ENCODE measurements at places on chromosomes 7 and 10.

DNA sequence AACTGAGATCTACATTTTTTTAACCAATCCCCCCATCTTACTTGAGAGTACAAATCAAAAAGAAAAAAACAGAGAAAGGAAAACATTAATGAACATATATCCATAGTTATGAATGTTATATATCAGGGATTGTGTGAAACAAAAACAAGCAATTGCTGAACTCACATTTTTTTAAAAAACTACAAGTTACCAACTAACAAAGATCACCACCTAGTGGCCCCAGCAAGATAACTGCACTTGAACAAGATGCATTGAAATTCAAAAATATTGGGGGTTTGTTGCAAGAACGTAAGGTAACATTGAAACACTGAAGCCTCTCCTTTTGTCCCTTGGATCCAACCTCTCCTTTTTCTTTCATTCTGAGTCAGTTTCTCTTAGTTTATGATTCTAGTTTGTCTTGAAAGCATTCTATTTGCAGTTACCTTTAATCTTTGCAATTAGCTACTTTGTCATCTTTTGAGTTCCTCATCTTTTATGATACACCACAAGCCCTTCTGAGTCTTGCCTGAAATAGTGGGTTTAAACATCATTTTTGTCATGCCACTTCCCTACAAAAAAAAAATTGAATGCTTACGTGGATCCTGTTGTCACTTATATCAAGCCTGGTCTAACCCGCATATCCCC is 87.3 kb upstream of the TES start:
- peak; percentile 0 for DNase-seq

DNA sequence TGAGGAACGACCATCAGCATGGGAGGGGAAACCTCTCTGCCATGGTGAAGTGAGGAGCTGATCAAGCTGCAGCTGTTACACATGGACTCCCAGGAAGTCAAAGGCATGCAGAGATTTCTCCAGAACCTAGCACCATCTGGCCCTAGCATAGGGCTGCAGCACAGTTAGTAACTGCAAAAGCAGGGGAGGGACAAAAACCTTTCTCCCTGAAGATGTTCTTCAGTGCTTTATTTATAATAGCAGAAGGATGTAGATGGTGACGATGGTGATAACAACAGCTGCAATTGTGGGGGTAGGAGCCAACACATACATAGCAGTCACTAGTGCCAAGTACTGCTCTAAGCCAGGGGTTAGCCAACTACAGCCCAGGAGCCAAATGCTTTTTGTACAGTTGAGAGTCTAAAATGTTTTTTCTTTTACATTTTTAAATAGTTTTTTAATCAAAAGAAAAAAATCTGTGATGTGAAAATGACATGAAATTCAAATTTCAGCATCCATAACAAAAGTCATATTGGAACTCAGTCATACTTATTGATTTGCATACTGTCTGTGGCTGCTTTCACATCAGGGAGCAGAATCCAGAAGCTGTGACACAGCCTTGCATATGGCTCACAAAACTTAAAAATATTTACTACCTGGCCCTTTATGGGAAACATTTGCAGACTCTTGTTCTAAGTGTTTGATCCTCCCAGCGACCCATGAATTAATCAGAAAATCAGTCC is 299.5 kb downstream of the ELMO1 start:
- DNase-seq, result no peak

GRCh38 chr7:112420236-112420861 is 29.9 kb upstream of the IFRD1 start:
- no peak for DNase-seq

GRCh38 chr7:20288036-20288435 is 42.7 kb upstream of the ITGB8 start:
- DNase-seq, result no peak

DNA sequence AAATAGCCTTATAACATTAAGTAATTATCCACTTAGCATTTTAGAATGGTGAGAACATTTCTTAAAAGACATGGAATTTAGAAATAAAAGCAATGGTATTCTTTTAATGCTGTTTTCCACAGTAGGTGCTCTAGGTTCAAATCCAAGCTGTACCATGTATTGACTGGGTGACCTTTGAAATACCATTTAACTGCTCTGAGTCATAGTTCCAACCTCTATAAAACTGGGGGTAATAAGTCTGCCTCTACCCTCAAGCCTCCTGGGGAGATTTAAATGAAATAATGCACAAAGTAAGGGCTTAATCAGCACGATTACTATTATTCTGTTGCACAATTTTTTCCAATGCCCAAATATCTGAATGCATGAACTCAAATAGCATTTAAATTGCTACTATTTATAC is 236.4 kb upstream of the CCDC6 start:
- DNase-seq, result no peak

DNA sequence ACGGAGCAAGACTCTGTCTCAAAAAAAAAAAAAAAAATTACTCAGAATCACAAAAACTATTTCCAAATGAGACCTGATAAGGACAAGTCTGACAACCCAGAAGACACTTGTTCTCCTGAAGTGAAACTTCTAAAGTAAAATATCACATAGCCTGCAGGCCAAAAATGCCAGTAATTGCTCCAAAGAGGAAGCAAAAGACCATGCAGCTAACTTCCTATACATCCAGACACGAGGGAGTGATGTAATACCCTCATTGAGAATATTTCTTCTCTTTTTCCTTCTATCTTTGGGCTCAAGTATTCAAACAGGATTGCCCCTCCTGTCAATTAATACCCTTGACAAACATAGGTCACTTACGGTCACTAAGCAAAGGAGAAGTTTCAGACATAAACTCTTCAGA is 31.2 kb downstream of the ARMH3 start:
- DNase-seq, result no peak

DNA sequence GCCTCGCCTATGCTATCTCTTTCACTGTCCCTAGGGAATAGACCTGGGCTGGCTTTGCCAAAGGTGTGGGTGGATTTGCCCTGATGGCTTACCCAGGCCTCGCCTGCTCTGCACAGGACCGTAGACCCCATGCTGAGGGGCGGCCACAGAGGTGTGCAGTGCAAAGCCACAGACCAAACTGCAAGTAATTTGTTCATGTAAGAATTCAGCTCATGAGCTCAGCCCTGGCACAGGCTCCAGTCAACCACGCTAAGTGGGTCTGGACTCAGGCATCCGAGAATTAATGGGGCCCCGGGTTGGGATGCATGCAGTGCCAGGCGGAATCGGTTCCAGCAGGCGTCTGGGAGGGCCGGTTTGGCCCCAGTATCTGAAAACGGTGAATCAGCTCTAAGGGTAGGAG is 445.2 kb downstream of the DNAJB6 start:
- DNase-seq, result no peak

DNA sequence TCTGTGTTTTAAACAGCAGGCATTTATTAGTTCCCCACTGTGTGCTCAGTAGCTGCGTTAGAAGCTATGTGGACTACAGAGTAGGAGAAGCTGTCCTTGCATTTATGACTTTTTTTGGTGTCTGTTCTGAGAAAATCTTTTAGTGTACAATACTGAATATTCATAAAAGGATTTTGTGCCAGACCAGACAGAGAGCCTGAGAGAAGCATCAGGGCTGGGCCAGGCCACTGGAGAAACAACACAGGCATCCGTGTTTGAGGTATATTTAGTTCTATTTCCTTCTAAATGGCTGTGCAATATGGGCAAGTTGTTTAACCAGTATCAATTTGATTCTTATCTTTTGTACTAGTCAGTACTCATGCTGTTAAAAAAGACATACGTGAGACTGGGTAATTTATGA is 182.8 kb downstream of the SH2D4B start:
- DNase-seq, result no peak

DNA sequence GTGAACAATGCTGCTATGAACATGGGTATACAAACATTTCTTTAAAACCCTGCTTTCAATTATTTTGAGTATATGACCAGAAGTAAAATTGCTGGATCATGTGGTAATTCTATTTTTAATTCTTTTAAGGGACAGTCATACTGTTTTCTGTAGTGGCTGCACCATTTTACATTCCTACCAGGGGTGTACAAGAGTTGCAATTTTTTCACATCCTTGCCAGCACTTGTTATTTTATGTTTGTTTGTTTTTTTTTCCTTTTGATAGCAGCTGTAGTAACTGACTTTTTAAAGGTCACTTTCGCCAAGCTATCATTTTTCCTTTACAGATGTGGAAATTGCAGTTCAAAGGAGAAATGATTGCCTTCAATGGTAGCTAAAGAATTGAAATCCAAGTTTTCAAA is 99.5 kb downstream of the GPR85 start:
- no peak for DNase-seq

DNA sequence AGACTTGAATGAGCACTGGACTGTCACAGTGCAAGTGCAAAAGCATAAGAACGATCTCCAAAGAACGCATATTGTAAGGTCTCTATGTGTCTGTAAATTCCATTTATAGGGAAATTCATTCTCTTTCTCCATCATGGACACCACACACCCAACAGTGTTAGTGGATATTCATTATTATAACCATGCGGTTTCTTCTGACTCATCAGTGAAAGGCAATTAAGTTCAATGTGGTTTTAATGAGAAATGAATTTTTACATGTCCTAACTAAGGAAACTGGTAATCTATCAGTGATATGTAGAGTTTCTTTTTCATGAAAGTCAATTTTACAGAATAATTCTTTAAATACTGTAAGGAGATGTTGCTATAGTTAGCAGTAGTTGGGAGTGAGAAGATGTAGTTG is 25.9 kb downstream of the GIMAP8 start:
- no peak for DNase-seq

DNA sequence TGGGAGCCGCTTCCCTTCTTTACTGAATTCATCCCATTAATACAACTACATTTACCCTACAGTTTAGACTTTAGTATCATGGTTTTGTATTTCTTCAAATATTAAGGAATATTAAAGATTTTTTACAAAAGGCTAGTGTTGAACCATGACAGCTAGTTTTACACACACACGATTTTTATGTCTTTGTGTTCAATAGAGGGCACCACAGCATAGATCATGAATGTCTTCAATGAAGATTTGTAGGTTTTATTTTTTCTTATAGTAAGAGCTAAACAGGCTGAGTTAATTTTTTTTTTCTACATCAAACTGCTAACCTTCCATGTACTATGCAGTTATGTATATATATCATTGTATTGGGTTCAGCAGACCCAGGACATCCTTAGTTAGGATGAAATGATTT is 76.9 kb downstream of the SNX10 start:
- no peak for DNase-seq

- DNase-seq, result no peak
These were observed 42.0 kb downstream of the SHH start for GRCh38 chr7:155770241-155770640.

- DNase-seq, result no peak
These were observed 251.2 kb downstream of the POU6F2 start for GRCh38 chr7:39228946-39229345.

DNA sequence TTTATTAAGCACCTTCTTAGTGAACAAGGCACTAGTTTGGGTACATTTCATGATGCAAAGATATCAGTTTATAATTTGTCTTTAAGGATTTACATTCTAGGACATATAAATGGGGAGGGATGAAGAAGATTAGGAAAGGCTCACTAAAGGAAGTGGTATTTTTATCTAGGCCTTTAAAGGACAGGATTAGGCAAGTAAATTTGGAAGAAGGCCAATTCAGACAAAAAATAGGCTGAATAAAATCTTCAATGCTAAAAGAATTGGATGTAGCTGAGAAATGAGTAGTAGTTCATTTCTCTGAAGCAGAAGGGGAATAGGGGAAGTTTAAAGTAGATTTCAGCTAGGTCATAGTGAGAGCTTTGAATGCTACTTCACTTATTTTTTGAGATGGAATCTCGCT is 4.8 kb upstream of the FAM24B start:
- no peak for DNase-seq

DNA sequence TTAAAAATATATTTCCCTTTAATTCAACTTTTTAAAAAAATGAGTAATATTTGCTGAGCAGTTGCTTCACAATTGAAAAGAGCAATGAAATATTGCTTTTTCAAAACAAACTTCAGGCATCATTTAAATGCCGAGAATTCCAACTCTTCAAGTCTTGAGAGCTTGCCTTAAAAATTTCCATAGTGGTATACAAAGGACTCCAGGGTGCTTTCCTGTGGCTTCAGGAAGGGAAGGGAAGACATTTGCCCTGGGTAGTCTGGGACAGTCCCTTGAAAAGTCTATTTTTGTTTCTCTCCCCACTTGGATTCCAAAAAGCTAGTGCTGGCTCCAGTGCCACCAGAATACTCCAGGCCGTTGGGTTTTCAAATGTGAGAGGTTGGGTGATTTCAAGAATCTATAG is 71.7 kb downstream of the HYCC1 start:
- DNase-seq, result no peak

DNA sequence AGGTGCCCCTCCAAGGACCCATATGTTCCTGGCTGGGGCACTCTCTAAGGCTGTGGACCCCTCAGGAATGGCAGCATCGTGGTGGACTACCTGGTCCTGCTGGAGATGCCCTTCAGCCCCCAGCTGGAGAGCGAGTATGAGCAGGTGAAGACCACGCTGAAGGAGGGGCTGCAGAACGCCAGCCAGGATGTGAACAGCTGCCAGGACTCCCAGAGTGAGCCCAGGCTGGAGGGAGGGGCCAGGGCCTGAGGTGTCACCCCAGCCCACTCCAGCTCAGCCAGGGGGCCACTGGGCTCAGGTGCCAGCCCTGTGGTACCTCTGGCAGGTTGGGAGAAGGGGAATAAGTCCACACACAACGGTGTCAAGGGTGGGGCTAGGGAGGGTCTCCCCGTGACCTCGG is 4.7 kb upstream of the MUC12 start:
- DNase-seq, result no peak

- peak; percentile 53 for DNase-seq
These were observed 27.2 kb downstream of the PWWP2B start for GRCh38 chr10:132423966-132424861.

GRCh38 chr7:87127019-87127418 is 25.2 kb upstream of the DMTF1 start:
- no peak for DNase-seq

DNA sequence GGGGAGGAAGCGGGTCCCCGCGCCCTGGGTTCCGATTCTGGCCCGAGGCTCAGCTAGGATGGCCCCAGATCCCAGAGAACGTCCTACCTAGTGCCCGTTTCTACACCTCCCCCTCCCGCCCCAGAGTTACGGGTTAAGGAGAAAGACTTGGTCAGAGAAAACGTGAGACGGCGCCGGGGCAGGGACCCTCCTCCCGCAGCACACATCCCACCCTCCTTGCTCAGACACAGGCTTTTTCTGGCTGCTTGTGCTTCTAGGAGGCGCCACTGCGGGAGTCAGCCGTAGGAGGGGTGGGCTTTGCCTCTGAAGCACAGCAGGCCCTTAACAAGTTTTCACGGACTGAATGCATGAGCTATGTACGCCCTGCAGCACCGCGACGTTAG is 104.9 kb upstream of the LEP start:
- no peak for DNase-seq

- DNase-seq, result no peak
These were observed 207.3 kb upstream of the BMPER start for GRCh38 chr7:33698041-33698440.

GRCh38 chr7:44631458-44632115 is 25.2 kb downstream of the OGDH start:
- no peak for DNase-seq

DNA sequence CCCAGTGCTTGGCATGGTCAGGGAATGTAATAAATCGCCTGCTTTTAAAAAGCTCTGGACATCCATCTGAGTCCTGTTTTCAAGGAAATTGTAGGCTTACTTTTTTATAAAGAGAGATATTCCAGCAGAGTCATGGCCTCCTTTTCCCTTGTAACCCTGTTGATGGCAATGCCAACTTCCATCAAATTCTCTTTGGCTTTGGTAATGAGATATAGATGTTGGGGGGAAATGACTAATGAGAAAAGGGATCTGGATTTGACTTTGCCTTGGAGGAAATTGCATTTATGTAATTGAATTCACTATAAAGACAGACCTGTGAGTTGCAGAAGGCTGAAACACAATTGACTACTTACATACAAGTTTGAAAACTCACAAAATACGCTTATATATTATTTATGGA is 347.5 kb downstream of the GPR158 start:
- no peak for DNase-seq

GRCh38 chr10:49679480-49679893 is at the start of gene C10orf53:
C10orf53 (plus strand) TSS chr10:49679651; CDS start chr10:49679698, 47 bp downstream.
- peak; percentile 58 for DNase-seq

Data from NCI-H1436 (cell line).